Activated CD8-positive, alpha-beta memory T cell treated with anti-CD3 and anti-CD28 coated beads for 24 hours (primary cell): ENCODE measurements at places on chromosomes 13 and 19.

DNA sequence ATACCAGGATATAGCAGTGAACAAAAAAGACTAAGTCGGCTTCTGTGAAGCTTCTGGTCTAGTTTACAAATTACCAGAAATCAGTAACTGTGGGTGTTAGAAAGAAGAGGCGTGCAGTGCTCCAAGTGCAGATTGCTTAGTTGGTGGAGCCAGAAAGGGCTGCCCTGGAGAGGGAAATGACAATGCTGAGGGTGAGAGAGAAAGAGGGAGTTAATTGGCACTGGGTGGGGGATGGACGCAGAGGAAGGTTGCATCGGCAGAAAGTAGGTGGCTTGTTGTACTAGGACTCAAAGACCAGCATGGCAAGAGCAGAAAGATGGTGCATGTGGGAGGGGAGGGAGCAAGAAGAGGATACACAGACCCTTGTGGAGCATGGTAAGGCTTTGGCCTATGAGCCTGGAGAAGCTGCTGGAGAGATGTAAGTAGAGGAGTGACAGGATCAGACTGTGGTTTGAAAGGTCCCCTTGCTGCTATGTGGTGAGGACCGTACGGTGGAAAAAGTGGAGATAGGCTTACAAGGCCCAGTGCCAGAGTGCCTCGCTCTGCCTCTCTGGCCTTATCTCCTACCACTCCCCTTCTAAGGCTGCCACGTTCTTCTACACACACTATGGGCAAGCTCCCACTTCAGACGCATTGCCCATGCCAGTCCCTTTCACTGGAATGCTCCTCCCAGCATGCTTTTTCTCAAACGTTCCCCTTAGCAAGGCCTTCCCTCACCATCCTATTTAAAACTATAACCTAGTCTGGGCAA, 13.5 kb downstream of the SMG9 start:
- DNase-seq, result no peak

DNA sequence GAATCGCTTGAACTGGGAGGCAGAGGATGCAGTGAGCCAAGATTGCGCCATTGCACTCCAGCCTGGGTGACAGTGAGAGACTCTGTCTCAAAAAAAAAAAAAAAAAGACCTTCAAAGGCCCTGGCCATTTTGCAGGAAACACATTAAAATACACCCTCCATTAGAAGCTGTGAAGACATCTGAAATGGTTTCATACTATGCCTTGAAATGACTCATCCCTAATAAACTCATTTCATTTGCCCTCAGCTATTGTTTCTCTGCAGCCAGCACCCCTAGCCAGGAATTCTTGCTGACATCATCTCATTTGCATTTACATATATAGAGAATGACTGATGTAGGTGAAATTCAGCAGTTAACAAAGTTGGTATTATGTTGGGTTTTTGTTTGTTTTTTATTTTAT, 8.7 kb downstream of the EML2 start:
- no peak for DNase-seq

DNA sequence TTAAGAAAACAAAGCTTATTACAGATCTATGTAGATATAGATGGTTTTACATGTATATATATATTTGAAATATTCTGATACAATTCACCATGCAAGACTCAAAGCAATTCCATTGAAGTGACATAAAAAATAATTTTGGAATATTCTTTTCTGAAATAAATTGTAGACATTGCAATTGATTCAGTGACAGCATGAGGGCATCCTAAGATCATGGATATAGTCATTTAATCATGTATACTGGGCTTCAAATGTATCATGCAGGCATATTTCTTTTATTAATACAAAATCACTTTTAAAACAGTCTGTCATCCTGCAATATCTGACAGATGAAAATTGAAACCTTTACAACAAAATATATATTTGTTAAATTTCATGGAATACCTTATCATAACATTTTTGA, 286.7 kb upstream of the SLITRK6 start:
- DNase-seq, result no peak

- DNase-seq, result no peak
Measured at GRCh38 chr13:99556867-99557443, 55.7 kb downstream of the TM9SF2 start.

- DNase-seq, result no peak
Measured at GRCh38 chr13:111662451-111662850, 342.0 kb downstream of the TEX29 start.

DNA sequence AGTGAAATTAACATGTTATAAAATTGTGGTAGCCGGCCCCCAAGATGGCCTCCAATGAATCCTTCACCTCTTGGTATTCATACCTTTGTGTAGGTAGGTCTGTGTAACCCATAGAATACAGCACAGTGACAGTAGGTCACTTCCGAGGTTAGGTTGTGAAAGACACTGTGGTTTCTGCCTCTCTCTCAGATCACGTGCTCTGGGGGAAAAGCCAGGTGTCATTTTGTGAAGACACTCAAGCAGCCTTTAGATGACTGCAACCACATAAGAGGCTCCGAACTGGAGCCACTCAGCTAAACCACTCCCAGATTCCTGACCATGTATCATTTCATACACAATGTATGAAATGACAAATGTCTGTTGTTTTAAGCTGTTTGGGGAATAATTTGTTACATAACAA, 9.8 kb upstream of the USPL1 start:
- DNase-seq, result no peak

DNA sequence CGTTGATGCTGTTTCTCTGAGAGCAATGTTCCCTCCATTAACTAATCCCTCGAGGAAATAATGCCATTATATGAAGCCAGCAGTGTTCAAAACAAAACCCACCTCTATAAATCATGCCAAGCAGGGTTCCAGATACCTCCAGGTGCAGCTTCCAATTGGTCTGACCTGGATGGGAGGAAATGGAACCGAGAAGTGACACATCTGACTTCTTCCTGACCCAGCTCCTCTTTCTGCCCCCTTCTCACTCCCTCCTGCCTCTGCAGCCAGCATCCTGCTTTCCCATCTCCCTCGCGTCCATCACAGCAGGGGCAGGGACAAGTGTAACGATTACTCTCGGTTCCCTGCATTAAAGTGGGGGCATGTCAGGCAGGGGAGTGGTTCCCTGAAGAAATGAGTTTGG, 37.5 kb downstream of the HSPH1 start:
- DNase-seq, result no peak

DNA sequence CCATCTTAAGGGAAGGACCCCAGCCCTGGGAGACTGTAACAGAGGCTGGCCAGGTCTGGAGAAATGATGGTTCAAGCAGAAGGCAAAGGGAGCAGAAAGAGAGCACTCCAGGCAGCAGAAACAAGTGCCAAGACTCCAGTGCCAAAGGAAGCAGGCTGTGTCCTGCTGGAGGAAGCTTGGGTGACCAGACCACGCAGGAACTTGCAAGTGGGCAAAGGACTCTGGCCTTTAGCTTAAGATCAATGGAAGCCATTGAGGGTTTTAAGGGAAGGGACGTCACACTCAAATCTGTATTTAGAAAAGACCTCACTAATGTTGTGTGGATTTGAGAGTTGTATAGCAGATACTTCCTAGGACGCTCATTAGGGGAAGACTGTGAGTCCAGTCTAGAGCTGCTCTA, 95.5 kb downstream of the MIPEP start:
- no peak for DNase-seq

GRCh38 chr13:112892426-112893206, 76.4 kb upstream of the MCF2L start:
- no peak for DNase-seq

GRCh38 chr13:27533155-27533643, 82.8 kb upstream of the MTIF3 start:
- DNase-seq, result peak; percentile 76

DNA sequence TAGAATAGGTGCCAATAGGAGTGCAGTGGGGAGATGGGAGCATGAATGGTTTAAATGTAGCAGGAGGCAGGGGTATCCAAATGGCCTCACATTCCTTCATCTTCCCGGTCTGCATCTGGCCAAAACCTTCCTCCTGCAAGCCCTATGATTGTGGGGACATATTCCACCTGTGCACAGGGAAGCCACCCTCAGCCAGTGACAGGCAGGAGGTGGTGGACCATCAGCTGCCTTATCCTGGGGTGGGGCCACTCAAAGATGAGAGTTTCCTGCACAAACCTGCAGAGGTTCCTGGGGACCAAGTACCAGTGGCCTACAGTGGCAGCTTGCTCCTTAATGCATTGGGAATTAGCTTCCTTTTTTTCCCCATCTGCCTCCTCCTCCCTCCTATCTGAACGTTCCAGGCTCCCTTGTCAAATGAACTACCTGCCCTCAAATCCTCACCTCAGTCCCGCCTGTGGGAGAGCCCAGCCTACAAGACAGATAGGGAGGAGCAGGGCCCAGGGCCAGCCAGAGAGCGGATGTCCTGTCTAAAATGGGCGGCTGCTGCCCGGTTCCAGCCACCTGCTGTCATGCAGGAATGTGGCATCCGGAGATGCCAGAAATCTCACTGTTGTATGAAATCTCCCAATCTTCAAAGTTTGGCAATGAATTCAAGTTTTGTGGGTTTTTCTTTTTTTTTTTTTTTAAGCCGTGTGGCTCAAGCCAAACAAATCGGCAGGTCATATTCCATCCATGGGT, 85.0 kb downstream of the TSHZ3 start:
- DNase-seq, result no peak

GRCh38 chr19:18698321-18699167, 15.1 kb downstream of the CRTC1 start:
- no peak for DNase-seq

DNA sequence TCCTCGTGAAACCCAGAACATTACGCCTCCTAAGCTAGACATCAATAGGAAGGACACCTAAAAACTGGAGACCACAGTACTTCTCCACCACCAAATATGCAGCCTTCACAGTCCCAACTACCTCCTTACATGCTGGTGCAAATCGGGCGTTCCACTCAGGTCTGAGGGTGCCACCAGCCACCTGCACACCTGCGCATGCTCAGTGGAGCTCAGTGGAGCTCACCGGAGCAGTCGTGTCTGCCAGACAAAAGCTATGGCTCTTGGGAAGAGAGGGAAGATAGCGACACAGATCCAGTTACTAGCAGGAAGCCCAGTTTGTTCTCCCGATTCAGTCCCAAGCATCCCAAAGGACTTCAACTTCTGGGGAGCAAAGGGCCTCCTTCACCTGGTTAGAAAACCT, 237.1 kb downstream of the TSHZ3 start:
- DNase-seq, result no peak
